CD4-positive, alpha-beta T cell treated with Interleukin-6 at 100 ng/mL for 8 hours (primary cell): ENCODE measurements at places on chromosomes 12 and 14.
A peak's percentile ranks its signal among the peaks of the same experiment; 100 is the strongest.

DNA sequence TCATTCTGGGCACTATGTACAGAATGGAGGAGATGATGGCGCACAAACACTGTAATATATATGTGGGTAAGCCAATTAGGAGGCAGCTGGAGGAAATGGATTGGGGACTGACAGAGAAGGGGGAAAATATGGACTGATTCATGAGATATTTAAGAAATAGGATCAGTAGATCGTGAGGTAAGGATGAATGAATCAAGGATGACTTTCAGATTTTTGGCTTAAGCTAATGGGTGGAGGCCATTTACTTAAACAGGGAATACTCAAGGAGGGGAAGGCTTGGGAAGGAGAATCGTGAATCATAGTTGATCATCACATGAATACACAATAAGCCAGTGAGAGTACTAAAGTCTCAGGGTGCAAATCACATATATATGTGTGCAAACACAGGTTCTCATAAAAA lies 11.2 kb upstream of the GNPNAT1 start:
- DNase-seq = no peak

DNA sequence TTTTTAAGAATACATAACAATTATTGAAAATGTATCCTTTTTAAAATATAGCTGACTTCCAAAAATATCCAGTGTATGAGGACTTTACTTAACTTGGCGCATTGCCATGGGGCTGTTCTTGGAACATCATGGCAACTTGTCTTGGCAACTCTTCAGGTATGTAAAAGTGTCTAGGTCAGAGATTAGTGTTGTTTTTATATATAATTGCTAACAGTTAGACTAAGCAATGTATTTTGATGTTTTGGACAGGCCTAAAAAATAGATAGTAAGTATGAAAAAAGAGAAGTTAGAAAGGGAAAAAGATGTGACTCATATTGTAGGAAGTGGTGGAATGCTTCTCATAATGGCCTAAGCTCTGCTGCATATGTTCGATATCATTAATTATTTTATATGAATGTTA lies 70.9 kb downstream of the MON2 start:
- DNase-seq = no peak

GRCh38 chr12:49984476-49985359 lies 12.0 kb downstream of the AQP6 start:
- no peak for DNase-seq

- no peak for DNase-seq
These were observed at the start of gene RBP5 for GRCh38 chr12:7128681-7129286. Gene RBP5, minus strand, starts transcription at chr12:7128889. Its CDS starts 114 bp downstream, at chr12:7128775.

DNA sequence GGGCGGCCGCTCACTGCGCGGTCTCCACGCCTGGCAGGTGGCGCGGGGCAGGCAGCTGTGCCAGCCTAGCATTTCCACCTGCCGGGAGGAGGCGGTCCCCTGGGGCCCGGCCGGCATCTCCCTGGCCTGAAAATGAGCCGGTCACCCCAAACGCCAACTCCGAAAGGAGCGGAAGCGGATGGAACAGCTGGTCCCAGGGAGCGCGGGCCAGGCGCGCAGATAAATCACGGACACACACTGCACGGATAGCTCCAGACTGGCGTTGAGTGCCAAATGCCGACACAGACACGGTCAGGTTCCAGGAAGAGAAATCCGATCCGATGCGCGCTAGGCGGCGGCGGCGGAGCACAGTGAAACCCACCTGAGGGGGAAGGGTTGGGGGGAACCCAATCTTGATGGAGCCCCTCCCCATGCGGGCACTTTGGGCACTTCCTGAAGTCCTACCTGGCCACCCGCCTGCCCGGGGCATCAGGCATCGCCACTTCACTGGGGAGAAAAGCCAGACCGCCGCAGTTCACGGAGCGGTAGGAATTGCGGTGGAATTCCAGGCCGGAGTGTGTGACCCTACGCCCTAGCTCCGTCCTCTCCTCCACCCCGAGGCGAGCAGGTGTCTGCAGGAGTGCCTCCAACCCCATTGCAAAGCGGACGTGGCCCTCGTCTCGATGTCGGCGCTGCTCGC lies 624 bp upstream of the PLEKHD1 start:
- DNase-seq = no peak

DNA sequence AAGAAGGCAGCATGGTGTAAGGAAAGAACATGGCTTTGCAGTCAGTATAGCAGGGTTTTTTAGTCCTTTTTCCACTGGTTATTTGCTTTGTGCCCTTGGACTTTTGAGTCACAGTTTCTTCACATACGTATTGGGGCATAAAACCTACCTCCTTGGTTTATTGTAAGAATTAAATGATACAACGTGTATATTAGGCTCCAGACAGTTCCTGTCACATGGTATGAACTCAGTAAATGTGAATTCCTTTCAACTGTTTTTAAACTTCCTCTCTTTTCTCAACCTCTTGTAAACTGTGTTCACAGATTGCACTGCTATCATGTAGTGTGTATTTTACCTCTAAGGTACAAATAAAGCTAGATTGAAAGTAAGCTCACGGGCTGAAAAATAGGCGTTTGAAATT lies 29.5 kb downstream of the MSRB3 start:
- no peak for DNase-seq

DNA sequence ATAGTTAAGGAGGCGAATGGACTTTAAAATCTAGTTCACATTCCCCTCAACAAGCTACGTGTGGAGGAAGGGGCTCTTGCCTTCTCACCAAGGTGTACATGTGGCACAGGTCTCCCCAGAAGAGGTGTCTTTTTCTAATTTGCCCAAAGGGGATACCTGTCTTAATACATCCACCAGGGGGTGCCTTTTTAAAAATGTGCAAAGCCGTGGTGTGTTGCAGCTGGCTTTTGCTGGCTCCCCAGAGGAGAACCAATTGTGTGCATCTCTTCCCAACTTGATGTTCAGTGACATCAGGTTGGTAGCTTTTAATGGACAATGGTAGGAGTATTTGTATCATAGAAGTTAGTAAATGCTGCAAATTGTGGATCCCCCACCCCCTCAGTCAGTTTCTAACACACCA lies 33.8 kb downstream of the CREBL2 start:
- DNase-seq = peak; percentile 73

- DNase-seq = no peak
These were observed 1.1 kb upstream of the ATP23 start for GRCh38 chr12:57940052-57940914.

- DNase-seq = no peak
These were observed 12.5 kb downstream of the TIMM9 start for GRCh38 chr14:58414845-58415244.

- no peak for DNase-seq
These were observed 930 bp upstream of the MIA2 start for GRCh38 chr14:39232554-39233415.

GRCh38 chr12:52252728-52253343 lies 19.8 kb downstream of the KRT7 start:
- no peak for DNase-seq

DNA sequence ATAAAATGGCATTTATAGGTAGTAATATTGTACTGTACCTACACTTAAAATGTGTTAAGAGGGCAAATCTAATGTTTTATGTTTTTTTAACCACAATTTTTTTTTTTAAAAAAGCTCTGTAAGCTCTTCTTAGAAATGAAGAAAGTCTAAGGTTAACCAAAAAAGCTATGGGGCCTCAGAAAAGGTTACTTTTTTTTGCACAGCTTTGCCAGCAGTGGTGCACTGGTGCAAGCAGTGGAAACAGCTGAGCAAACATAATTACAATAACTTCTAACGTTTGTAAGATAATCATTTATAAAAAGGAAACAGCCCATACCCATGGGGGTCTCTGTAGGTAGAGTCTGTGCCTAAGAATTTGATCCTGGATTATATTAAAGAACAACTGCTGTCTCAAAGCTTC lies 85.1 kb upstream of the NID2 start:
- DNase-seq = no peak

DNA sequence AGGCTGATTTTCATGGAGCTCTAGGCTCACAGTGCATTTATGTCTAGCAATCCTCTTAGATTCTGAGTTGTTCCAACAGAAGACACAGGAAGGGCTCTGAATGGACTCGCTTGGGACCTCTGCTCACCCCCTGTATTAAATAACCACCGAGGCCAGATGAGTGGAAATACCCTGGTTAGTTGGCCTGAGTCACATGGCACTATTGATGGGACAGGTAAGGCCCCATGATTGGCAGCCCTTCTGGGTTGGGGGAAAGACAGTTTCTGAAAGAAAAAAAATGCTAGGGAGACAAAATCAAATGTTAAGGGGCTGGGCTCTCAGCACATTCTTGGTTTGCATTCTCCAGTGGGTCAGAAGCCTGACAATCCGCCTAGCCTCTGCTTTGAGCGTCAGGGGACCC lies 14.8 kb downstream of the DGLUCY start:
- DNase-seq = no peak
